H1 (cell line): ENCODE measurements at places on chromosomes 5 and 9.

GRCh38 chr9:19785230-19785629, 3.6 kb downstream of the SLC24A2 start:
- no peak for DNase-seq

GRCh38 chr9:128285033-128285784, 9.1 kb downstream of the SWI5 start:
- DNase-seq: no peak

DNA sequence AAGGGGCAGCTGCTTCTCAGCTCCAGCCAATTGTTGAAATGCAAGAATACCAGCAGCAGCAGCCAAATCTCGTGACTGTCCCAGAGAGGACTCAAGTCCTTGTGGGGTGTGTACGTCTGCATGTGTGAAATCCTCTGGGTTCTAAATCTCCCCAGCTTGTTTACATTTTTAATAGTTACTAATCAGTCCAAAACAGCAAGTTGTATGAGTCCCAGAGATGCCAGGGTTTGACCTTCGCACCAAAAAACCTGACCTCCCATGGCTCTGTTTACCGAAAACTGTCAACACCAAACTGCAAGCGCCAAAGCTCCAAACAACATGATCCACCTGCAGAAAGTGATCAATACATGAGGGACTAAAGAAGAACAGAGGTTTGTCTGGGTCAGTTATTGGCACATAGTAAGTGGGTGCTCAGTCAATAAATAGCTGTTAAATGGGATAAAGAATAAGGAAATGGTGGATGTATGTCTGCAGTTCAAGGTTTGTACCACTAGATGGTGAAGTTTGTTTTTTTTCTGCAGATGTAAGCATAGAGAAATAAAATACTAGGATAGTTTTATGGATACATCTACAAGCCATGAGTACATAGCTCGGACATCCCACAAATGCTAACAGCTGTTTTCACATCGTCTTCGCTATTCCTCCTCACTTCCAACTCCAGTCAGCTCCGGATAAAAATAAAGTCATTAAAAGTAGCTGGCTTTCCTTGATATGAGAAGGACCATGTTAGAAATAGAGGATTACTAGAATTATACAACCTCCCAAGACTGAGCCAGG, 85.3 kb upstream of the ADRB2 start:
- no peak for DNase-seq

DNA sequence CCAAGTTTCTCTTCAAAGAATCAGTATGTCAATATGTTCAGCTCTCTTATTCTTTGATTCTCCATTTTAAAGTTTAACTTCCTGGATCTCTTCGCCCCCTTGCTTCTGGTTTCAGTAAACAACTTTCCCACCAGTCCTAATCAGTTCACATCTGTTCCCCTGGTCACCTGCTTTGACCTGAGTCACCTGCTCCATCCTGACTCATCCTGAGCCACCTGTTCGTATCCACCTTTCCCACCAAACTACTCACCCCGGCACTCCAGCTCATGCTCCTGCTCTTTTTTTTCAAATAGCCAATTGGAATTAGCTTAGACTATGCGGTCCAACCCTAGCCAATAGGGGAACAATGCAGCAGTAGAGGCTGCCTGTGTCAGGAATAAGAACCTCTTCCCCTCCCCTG, 23.6 kb upstream of the CSF1R start:
- no peak for DNase-seq
